ENCODE measurements at places on chromosomes 7 and 10. TPM values are rescaled to one million over a fixed set of nuclear protein-coding genes. Genes with fewer than 3 reads are reported as not detected.

PRKCQ gene
- under 0.01 TPM for total RNA-seq

SGCE gene
- 166 TPM for total RNA-seq

CALML5 gene
- not detected for total RNA-seq

KIF11 gene
- total RNA-seq, result 42.0 TPM

ADAM22 gene
- 0.28 TPM for total RNA-seq

VIPR2 gene
- 0.28 TPM for total RNA-seq

AKR1C1 gene
- total RNA-seq, result 122 TPM
